ENCODE measurements at places on chromosomes 4 and X. TPM values are rescaled to one million over a fixed set of nuclear protein-coding genes. Genes with fewer than 3 reads are reported as not detected.
A peak's percentile ranks its signal among the peaks of the same experiment; 100 is the strongest.

DNA sequence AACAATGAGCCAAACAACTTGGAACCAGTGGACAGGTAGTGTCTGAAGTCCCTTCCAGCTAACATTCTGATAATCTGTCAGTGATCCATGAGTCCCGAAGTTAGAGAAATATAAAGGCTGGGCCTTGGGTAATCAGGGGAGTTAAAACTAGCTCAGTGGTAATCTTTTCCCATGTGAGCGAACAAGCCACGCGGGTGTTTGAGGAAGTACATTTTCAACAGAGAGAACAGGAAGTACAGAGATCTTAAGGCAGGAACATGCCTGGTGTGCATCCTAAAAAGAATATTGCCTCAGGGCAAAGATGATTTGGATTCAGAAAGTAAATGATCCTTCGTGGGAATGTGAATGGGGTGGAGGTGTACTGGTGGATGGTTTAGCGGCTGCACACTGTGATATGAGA lies 42.9 kb downstream of the FNIP2 start:
- DNase-seq: no peak

GRCh38 chrX:25650216-25650820 lies 487.8 kb upstream of the MAGEB18 start:
- DNase-seq: no peak

DNA sequence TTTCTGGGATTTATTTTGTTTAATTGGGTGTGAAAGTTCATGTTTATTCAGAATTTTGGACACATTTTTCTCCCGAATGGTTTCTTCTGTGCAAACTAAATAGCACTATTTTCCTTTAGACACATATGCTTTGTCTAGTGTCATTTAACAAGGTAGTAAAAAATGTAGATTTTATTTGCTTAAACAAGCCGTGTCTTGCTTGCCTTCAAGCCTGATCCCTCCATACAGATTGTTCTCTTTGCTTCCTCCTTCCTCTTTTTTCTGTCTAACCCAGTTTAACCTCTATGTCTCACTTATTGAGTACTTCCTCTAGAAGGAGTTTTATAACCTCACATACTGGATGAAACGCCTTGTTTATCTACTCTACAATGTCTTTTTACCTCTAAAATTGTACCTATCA lies 211.8 kb downstream of the NPFFR2 start:
- no peak for DNase-seq

- DNase-seq: peak; percentile 72
These were observed 247 bp upstream of the PPA2 start for GRCh38 chr4:105474099-105474518.

- DNase-seq: no peak
These were observed 16.8 kb upstream of the C4orf51 start for GRCh38 chr4:145663194-145663593.

GRCh38 chr4:22670956-22671355 lies 21.8 kb upstream of the GBA3 start:
- DNase-seq: no peak

- DNase-seq: peak; percentile 42
These were observed 9.0 kb upstream of the CHIC2 start for GRCh38 chr4:54073271-54073880.

- no peak for DNase-seq
These were observed 907.6 kb downstream of the FSTL5 start for GRCh38 chr4:161256172-161256571.

GRCh38 chrX:16462912-16463311 lies 187.0 kb upstream of the S100G start:
- peak; percentile 72 for DNase-seq

DNA sequence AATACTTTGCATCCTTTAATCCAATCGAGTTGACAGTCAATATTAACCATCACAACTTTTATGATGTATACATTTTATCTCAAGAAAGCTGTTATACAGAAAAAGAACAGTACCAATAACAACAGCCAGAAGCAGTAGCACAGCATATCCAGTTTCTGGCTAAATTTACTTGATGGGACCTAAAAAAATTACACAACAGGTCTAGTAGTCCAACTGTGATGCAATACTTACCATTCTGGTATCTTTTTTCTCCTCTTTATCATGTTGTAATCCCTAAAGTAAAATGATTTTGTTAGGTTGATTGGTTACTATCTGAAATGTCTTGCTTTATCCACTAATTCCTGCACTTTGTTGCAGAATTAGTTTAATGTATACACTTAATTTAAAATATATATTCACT lies 1150.6 kb downstream of the FAT4 start:
- no peak for DNase-seq

DNA sequence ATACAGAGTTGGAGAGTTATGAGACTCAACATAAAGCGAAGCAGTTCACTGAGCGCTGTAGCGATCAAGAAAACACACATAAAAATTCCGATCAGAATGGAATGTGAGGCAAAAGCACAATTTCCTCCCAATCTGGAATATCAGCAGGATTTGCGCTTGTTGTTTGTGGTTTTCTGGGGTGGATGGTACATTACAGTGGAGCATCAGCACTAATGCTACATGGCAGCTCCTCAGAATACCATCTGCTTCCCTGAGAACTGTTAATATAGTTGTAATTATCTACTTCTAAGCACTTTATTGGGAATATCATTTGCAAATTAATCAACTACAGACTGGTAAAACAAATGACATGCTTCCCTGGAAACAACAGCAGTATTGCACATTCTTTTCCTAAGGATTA lies 324.1 kb upstream of the PPARGC1A start:
- DNase-seq: no peak

DNA sequence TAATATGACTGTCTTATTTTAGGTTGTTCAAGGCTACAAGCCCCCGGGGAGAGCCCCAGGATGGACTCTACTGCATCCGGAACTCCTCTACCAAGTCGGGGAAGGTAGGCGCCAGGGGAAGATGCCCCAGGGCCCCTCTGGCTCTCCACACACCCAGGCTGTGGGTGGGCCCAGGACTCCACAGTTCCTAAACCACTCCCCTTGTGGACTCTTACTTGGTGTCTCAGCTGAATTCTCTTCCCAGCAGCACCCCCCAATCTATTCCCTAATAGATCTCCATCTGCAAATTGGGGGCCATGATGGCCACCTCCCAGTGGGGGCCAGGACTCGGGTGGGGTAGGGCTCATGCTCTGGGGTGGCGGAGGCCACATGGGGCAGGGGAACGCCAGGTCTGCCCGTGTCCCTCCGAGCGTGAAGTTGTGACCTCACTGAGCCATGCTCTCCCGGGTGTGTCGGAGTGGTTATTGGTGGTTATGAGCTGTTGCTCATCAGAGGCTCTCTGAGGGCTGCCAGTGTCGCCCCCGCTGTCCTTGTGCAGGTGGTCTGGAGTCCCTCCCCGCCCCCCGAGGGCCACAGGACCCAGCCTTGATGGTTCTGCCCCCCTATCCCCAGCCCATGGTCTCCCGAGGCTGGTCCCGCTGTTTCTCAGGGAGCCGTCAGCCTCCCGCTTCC lies 11.2 kb upstream of the ADD1 start:
- no peak for DNase-seq

DNA sequence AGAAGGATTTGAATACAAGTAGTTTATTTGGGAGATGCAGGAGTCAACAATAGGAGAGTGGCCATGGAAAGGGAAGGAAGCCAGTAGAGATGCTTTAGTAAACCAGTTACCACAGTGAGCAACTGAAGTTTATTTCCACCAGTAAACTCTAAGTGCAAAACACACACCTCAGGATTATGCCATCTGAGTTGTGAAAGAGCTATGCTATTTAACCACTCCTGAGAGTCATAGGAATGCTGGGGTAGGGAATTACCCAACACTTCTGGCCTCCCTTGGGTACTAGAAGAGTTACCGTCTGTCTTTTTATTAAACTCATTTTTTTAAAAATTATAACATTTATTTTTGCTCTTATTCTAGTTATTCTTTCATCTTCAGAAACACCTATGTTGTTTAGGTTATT lies 834.6 kb upstream of the AMOT start:
- DNase-seq: no peak

GRCh38 chr4:78220283-78220682 lies 163.2 kb downstream of the FRAS1 start:
- no peak for DNase-seq

DNA sequence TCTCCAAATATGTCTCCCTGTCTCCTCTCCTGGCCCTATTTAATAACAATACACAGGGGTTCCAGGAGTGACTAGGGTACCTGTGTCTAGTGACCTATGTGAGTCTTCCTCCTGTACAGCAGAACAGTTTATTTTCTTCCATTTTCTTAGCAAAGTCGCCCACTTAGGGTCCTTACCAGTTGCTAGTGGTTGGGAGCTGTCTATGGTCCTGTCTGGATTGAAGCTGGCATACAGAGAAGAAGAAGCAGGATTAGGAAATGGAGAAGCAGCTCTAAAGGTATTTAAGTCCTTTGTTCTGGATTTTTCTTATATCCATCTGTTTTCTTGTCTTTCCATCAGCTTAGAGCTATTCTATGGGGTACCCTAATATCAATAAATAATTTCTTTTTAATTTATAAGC lies 587.1 kb upstream of the CPEB2 start:
- no peak for DNase-seq

GRCh38 chr4:4289597-4289940 lies 385 bp downstream of the LYAR start:
- DNase-seq: peak; percentile 25

DNA sequence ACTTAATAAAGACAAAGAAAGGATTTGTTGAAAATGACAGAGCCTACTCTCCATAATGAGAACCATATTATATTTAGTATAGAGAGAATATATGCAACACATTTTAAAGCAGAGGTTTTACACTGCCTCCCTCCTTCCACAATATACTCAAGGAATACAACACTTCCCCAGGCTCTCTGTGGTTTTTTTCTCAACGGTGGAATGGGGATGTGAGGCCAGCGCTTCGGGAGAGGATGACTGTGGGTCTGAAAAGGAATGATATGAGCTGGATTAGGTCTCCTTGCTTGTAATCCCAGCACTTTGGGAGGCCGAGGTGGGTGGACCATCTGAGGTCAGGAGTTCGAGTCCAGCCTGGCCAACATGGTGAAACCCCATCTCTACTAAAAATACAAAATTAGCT lies 348.7 kb upstream of the KLF3 start:
- no peak for DNase-seq

DNA sequence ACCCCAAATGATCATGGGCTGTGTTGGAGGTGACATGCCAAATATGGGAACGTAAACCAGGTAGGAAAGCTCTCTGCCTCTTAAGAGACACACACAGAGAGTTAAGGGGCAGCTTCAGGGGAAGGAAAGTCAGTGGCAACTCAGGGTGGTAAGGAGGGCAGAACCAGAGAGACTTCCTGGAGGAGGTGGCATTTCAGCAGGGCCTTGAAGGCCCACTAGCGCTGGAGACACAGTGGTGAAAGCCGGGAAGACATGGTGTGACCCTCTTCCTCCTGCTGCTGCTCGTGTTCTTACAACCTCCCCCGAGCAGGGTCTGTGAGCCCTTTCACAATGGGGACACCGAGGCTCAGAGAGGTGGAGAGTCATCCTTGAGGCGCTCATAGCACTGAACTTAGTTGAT lies 68.2 kb downstream of the SORCS2 start:
- no peak for DNase-seq

CXCL3 gene
- total RNA-seq: 2.0 TPM

SHOX gene
- total RNA-seq: 39.7 TPM

CYBB gene
- not detected for total RNA-seq

ARHGAP24 gene
- 13.6 TPM for total RNA-seq

F8 gene
- 1.3 TPM for total RNA-seq

YY2 gene
- 3.5 TPM for total RNA-seq

BANK1 gene
- total RNA-seq: 0.15 TPM

RAB39B gene
- total RNA-seq: 0.05 TPM

SUPT20HL2 gene
- total RNA-seq: not detected

FRMPD4 gene
- 0.53 TPM for total RNA-seq

NSG1 gene
- not detected for total RNA-seq

C1QTNF7 gene
- 0.15 TPM for total RNA-seq

GLRB gene
- total RNA-seq: 9.4 TPM

RAB9B gene
- total RNA-seq: 0.18 TPM

SSX4B gene
- not detected for total RNA-seq

VCX3A gene
- not detected for total RNA-seq

CYP2U1 gene
- total RNA-seq: 20.6 TPM

SSX1 gene
- total RNA-seq: not detected

DCX gene
- total RNA-seq: not detected

RPA4 gene
- 0.54 TPM for total RNA-seq

All from HFFc6 (cell line).